ENCODE measurements at places on chromosomes 16 and 17.

DNA sequence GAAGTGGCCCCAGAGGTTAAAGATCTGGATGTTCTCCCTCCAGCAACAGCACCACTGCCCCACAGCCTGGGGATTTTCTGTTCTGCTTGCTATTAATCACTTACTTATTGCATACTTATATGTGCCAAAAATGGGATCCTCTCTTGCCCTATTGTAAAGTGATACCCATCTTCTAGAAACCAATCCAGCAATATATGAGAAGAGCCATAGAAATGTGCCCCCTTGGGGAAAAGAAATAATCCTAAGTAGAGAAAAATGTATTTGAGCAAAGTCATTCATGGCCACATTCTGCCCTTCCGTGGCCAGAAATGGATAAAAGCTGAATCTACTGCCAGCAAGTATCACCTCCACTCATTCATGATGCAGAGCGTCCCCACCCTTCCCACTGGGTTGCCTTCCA lies 20.9 kb downstream of the SOST start:
- DNase-seq, result no peak

- no peak for DNase-seq
Observed at GRCh38 chr16:56607109-56607618, 1.2 kb upstream of the MT2A start.

DNA sequence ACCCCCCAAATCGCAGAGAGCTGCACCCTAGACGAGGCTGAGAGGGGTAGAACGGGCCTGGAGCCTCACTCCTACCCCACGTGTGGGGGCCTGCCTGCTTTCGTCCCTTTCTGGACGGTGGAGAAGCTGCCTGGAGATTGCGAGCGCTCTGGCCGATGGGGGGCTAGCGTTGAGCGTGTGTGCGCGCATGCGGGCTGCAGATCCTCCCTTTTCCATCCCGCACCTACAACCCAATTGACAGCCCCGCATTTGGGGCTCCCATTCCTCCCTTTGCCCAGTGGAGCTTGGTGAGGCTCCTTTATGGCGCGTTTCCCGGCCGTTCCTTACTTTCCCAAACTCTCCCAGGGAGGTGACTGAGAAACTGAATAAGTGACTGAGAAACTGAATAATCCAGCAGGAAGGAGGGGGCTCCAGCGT lies 907 bp upstream of the ESRP2 start:
- DNase-seq, result no peak

DNA sequence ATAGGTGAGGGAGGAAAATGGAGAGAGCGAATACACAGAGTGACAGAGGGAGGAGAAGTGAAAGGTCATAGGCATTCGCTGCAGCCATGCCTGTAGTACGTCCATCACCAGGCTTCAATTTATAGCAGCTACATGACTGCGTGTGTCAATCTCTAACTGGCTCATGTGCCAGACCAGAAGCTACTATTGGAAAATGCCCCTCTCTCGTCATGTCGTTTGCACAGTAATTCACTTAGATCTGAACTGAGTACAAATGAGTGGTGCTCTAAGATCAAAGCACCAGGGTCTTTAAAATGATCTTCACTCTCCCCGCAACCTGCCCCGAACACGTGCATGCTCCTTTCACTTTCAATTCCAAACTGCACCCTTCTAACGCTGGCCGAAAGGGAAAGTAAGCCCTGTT lies 51.3 kb downstream of the ADCY9 start:
- no peak for DNase-seq

GRCh38 chr17:21417921-21418320 lies 41.8 kb downstream of the KCNJ12 start:
- DNase-seq, result no peak

DNA sequence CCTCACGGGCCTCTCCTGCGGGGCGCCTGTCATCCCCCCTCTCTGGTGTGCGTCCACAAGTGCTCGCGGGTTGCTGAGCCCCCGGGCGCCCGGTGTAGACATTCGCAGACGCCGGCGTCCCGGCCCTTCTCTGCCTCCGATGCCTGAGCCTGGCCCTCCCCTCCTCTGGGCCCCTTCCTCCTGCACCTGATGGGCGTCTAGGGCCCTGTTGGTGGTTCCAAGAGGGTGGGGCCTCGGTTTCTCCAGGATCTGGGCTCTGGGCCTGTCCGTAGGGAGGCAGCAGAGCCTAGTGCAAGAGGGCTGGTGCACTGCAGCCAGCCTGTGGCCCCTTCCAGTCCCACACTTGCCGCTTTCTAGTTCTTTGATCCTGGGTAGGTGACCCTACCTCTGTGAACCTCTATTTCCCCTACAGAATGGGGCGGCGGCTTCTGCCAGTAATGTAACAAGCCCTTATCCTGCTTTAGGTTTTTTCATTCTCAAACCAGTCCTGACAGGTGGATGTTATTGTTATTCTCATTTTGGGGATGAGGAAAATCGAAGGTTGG lies 623 bp downstream of the E4F1 start:
- no peak for DNase-seq

- no peak for DNase-seq
Observed at GRCh38 chr17:82832881-82833475, 6.8 kb downstream of the ZNF750 start.

GRCh38 chr16:58365623-58366022 lies 26.6 kb upstream of the GINS3 start:
- DNase-seq, result no peak

DNA sequence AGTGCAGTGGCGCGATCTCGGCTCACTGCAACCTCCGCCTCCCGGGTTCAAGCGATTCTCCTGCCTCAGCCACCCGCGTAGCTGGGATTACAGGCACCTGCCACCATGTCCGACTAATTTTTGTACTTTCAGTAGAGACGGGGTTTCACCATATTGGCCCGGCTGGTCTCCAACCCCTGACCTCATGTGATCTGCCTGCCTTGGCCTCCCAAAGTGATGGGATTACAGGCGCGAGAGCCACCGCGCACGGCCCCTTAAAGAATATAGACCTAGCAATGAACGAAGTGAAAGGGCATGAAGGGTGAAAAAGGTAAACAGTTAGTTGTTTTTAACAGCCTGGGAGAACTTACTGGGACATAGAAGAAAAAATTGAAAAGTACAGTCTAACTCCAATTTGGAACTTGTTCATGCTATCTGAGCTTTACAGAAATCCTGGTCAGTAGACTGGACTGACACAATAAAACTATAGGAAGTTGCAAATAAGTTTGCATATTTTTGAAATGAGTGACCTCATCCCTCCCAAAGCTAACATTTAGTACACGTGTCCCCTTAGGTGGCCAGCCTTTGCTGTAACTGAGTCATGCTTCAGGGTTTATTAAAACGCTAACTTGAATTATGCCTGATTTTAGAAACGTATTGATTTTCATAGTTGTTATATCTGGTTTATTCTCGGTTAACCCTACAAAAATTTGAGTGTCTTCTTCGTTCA lies 1.8 kb downstream of the COG1 start:
- DNase-seq, result no peak

GRCh38 chr17:58335779-58336455 lies 7.3 kb upstream of the TSPOAP1 start:
- DNase-seq, result no peak

DNA sequence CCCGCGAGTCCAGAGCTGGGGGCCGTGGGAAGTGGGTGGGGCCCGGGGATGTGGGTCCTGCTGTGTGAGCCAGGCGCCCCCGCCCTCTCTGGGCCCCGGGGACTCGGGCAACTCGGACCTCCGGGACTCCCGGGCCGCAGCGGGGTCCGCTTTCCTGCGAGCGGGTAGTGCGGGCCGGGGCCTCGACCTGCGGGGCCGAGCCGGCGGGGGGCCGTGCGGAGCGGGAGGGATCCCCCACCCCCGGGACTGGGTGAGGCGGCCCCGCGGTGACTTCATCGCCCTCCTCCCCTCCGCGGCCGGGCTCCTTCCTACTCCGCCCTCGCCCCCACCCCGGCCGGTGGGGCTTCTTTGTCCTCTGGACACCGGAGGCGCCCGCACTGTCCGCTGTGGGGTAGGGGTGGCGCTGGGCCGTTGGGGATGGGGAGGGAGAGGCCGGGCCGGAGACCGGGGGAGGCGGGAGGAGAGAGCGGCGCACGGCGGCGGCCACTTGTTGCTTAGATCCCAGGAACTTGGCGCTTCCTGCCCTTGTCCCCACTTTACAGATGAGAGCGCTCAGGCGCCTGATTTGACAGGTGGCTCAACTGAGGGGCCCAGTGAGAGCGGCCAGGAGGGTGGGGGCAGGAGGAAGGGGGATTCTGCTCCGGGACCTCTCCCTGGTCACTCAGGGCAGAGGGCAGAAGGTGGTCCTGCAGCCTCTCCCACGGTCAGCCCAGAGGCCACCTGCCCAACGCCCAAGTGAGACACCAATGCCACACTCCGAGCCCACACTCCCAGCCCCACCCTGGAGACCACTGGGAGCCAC lies 874 bp downstream of the CMTM3 start:
- no peak for DNase-seq

- DNase-seq, result no peak
Observed at GRCh38 chr16:31897283-31897682, 23.7 kb downstream of the ZNF267 start.

GRCh38 chr17:83149761-83150251 lies 70.4 kb downstream of the METRNL start:
- DNase-seq, result no peak

GRCh38 chr16:71526111-71526631 lies at the start of gene CHST4:
Gene CHST4 (plus strand): TSS chr16:71526426. CDS start chr16:71536678, 10,252 bp downstream.
- no peak for DNase-seq

DNA sequence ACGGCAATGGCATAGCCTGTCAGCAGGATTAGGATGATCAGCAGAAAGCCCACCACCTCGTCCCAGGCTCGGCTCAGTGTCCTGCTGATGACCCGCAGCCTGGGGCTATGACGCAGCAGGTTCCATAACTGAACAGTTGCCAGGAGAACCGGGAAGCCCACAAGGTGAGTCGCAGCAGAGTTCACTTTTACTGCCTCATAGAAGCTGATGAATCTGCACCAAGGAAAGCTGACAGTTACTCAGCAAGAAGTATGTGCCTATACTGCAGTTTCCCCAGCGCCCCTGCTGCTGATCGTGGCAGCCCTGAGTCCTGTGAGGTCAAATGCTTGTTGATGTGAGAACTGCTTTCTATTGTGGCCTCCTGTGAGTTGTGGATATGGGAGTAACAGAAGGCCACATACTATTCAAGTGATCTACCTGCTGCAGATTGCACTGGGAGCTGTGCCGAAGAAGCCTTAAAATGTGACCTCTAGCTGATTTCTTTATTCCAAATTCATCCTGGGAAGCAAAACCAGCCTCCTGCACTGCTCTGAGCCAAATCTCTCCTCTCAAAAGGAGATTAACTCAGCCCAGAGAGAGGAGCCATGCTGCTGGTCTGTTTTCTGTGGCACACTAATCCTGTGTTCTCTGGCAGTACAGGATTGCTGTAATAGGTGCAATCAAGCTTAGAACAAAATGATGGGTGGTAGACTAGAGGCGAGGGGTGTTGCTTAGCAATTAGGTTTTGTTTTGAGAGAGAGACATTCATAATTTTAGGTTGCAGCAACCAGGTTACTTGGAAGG lies 38.8 kb downstream of the IST1 start:
- no peak for DNase-seq

DNA sequence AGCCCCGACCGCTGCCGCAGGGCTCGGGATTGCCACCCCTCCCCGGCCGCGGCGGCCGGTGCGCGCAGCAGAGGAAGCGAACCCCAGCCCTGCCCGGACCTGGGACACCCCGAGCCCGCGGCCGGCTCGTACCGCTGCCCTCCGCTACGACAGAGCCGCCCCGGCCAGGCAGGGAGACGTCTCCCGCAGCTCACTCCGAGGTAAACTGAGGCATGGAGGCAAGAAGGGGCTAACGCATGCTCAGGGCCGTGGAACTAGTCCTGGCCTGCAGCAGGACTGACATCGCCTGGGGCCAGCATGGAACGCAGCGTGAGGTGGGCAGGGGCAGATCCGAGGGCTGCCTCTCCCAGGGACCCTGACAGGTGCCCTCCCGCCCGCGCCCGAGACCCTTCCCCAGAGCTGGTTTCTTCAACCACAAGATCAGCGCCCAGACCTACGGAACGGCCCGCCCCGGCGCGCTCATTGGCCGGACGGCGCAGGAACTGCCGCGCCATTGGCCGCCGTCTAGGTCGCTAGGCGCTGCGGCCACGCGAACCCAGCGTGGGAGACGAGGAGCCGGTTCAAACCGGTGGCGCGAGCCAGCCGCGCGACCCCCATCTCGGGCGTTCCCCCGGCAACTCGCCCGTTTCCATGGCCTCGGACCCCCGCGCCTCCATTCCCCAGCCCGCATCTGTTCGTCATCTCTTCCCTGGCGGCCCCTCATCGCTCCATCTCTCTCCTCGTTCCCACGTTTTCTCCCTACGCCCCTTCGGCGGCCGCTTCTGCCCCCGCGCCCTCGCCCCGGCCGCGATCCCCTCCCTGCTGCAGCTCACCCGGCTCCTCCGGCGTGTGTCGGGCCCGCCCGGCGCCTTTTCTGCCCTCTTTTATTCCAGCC lies at the start of gene SLC43A2:
TSS of gene SLC43A2 (minus strand) at position 853 of the 874 bp plus-strand sequence. CDS start 960 bp downstream, outside the sequence.
- peak; percentile 52 for DNase-seq

GRCh38 chr17:156946-157345 lies 19.6 kb downstream of the SCGB1C2 start:
- DNase-seq, result no peak

Data from activated CD4-positive, CD25-positive, alpha-beta regulatory T cell treated with anti-CD3 and anti-CD28 coated beads, Interleukin-2, amount 50 U/mL, for 16 hours (primary cell).